ENCODE measurements at places on chromosomes 5 and 9.

DNA sequence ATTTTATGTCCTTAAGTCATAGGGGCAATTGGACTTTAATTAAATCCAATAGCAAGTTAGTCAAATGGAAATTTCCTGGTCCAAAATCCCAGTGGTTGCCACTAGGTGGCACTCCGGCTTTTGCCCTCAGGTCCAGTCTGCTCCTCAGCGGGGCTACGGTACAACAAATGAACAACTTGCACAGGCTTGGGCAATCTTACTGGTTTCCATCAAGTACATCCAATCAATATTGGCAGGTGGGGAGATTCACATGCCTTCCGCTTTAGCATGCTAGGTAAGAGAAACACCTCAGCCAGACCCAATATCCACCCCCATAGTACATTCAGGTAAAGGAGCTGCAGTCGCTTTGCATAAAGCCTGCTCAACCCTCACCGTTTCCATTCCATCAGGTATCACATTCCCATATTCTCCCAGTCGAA, 6.3 kb upstream of the MXD3 start:
- peak; percentile 81 for DNase-seq

- no peak for DNase-seq
Measured at GRCh38 chr9:89558948-89559347, 45.9 kb upstream of the GADD45G start.

- no peak for DNase-seq
Measured at GRCh38 chr5:14286574-14287421, 143.7 kb downstream of the TRIO start.

DNA sequence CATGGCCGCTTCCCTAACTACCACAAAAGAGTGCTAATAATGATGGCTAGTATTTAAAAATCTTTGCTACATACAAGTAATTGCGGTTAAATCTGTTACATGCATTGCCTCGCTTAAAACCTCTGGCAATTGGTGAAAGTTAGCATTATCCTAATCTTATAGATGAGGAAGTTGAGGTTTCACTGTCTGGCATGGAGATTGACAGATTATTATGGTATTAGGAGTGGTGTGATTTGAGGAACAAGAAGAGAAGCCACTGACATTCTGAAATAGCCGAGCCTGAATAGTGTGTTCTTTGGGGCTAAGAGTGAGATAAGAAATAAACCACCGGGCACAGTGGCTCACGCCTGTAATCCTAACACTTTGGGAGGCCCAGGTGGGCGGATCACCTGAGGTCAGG, 45.3 kb upstream of the DPYSL3 start:
- DNase-seq = no peak

GRCh38 chr9:113603048-113603375, 139.5 kb downstream of the RGS3 start:
- DNase-seq = no peak

GRCh38 chr5:28305891-28306290, 1267.5 kb upstream of the CDH9 start:
- DNase-seq = no peak

Data from activated CD4-positive, alpha-beta T cell treated with anti-CD3 and anti-CD28 coated beads, Interleukin-2, Interleukin-4, amounts not matched to agents 100 ng/mL and 50 ng/mL, durations not matched to agents 16 hours and 8 hours (primary cell).